ENCODE measurements at places on chromosomes 6 and 20. TPM values are rescaled to one million over a fixed set of nuclear protein-coding genes. Genes with fewer than 3 reads are reported as not detected.

The SIM1 gene
- total RNA-seq, result under 0.01 TPM

The POFUT1 gene
- 31.5 TPM for total RNA-seq

The SLC35B3 gene
- 19.5 TPM for total RNA-seq

DNA sequence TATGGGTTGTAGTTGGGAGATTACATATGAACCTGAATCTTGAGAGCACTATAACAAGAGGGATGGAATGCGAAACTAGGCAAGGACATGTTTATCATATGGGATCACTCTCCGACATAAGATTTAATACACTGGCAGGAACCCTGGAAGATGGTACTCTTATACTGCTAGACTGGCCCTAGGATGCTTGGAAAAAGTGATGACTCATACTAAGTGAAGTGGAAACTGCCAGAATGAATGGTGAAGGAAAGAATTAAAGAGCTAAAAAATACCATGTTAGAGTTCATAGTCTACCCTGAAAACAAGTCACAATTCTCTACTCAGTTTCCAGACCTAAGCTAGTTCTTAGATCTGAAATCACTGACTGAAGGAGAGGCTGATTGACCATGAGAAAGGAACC lies 45.5 kb upstream of the THEMIS start:
- no peaks in the 10 kb centered on the region for H3K36me3 ChIP-seq
- no peaks in the 10 kb centered on the region for H3K27me3 ChIP-seq
- H3K27ac ChIP-seq, result no peak overlapping the region
- H3K4me1 ChIP-seq, result no peaks in the 10 kb centered on the region

The ASIP gene
- not detected for total RNA-seq

The SUMO4 gene
- 5.9 TPM for total RNA-seq

DNA sequence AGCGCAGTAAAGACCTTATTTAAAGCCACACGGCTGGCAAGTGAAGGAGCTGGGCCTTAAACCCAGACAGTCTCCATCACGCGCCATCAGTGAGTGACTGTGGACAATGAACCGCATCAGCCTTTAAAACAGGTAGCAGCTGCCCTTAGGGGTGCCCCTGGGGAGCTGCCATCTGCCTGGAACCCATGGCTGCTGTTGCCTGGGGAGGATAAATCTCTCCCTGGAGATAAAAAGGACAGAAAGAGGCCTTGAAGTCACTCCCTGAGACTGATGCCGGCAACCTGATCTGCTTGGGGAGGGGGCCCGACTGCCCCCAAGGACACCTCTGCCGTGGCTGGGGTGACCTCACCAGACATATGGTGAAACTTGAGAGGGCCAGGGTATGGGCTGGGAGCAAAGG lies 73.5 kb downstream of the PREX1 start:
- H3K27me3 ChIP-seq, result no peaks in the 10 kb centered on the region
- H3K27ac ChIP-seq, result no peak overlapping the region

The PPP2R5D gene
- total RNA-seq, result 43.8 TPM

DNA sequence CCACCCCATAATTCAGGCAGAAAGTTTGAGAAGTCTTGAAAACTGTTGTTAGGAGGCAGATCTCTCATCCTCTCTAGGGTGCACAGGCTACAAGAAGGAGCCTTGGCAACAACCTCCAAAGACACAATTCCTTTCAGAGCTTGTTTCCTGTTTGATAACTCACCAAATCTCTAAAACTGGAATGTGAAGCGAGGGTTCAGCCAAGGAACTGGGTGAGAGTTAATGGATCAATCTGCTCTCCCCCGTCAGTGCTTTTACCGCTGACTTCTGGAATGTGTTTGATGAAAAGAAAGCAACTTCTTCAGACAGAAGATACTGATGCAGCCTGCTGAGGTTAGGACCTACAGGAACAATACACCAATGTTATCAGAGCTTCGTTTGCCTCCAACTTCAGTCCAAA lies 171.8 kb upstream of the BMP2 start:
- no peak overlapping the region for H3K4me3 ChIP-seq
- H3K27me3 ChIP-seq, result no peaks in the 10 kb centered on the region
- H3K4me1 ChIP-seq, result no peaks in the 10 kb centered on the region
- H3K27ac ChIP-seq, result no peak overlapping the region

DNA sequence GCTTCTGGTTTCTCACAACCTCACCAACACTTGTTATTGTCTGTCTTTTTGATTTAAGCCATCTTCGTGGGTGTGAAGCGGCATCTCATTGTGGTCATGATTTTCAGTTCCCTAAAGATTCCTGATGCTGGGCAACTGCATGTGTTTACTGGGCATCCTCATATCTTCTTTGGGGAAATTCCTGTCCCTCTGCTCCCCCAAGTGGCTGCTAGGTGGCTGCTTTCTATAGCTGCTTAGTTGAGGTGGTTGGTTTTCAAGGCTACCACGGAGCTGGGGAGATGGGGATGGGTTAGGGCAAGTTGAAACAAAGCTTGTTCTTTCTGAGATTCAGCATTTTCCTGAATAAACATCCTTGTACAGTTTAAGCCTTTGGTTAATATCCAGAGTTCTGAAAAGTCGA lies 403.9 kb upstream of the SULF2 start:
- no peak overlapping the region for H3K27ac ChIP-seq
- no peak for DNase-seq
- H3K36me3 ChIP-seq, result no peaks in the 10 kb centered on the region

- H3K36me3 ChIP-seq, result no peaks in the 10 kb centered on the region
- H3K4me3 ChIP-seq, result no peak overlapping the region
- H3K27ac ChIP-seq, result no peak overlapping the region
- no peak for DNase-seq
These were observed 132.8 kb downstream of the PFDN4 start for GRCh38 chr20:54340667-54341081.

DNA sequence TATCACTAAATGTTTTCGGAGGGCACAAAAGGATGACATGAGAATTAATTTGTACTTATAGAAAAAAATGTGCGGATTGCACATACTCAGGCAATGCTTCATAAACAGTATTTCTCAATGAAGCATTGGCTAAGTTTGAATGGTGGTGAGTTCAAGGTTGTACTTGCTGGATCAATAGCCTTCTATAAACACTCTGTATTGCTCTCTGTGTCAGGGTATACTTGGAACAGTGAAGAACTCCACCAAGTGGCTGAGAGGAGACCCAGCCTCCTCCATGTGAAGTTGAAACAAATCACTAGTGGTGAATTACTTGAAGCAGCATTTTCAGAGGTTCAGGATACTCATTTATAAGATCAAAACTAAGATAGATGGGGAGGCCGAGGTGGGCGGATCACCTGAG lies 360.6 kb downstream of the RIMS1 start:
- H3K27me3 ChIP-seq, result no peaks in the 10 kb centered on the region
- no peak overlapping the region for H3K27ac ChIP-seq
- no peak overlapping the region for H3K4me3 ChIP-seq
- no peaks in the 10 kb centered on the region for H3K4me1 ChIP-seq
- no peak for DNase-seq

The PRICKLE4 gene
- total RNA-seq, result 17.7 TPM

The CARMIL1 gene
- 11.8 TPM for total RNA-seq

- no peak overlapping the region for H3K4me3 ChIP-seq
- DNase-seq, result no peak
- H3K36me3 ChIP-seq, result no peaks in the 10 kb centered on the region
- H3K27me3 ChIP-seq, result no peaks in the 10 kb centered on the region
- no peak overlapping the region for H3K27ac ChIP-seq
- H3K4me1 ChIP-seq, result no peaks in the 10 kb centered on the region
These were observed 87.5 kb downstream of the MEI4 start for GRCh38 chr6:77740380-77740779.

DNA sequence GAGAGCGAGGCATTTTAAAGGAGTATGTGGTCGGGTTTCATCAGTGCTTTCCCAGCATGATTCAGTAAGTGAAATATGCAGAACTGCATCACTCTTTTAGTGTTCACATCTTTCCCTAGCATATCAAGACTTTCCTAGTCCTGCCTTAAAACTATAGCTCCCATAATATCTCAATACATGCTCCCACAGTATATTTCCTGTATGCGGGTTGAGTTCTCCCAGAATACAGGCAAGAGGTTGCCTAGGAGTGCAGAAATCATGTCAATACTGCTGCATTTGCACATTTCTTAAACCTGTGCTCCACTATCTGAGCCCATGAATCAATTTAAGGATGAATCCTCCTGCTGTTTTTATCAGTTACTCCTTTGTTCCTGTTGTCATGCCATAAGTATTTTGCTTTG lies 386.6 kb upstream of the SLC35B3 start:
- no peak overlapping the region for H3K4me3 ChIP-seq
- no peaks in the 10 kb centered on the region for H3K27me3 ChIP-seq
- no peak overlapping the region for H3K27ac ChIP-seq
- no peak for DNase-seq
- no peaks in the 10 kb centered on the region for H3K36me3 ChIP-seq

DNA sequence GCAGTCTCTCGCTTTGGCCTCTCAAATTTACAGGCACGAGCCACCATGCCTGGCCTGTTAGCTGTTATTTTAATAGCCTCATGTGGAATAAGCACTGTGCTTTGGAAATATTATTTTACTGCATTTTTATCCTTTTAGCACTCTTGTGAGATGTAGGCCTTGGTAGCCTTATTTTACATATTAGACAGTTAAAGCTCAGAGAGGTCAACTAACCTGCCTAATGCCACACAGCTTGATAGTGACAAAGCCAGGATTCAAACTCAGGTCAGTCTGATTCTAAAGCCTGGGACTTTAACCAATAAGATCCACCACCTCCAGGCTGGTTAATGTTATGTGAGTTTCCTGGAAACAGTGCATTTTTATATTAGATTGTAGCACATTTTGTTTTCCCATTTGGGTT lies 9.5 kb downstream of the TNFAIP3 start:
- no peaks in the 10 kb centered on the region for H3K27me3 ChIP-seq
- H3K27ac ChIP-seq, result no peak overlapping the region
- no peaks in the 10 kb centered on the region for H3K36me3 ChIP-seq
- no peak for DNase-seq
- no peak overlapping the region for H3K4me3 ChIP-seq
- H3K4me1 ChIP-seq, result peaks cover 8% of the 10 kb centered on the region

The TMEM239 gene
- total RNA-seq, result not detected

The SIRPB2 gene
- total RNA-seq, result 2.9 TPM

DNA sequence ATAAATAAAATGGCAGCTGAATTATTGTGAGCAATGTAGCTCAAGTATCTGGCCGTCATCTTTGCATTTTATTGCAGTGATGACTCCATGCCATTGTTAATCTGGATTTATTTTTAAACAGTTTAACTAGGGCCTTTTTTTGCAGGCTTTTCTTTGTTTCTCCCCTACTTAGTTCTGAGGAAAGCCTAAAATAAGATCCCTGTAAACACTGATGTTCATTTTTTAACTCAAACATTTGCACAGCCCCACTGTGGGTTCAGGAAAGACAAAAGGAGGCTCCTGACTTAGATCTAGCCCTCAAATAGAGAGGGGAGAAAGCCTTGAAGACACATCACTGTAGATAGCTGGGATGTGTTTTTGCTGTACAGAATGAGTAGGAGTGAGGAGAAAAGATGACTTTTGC lies 69.2 kb downstream of the PLEKHG1 start:
- H3K27ac ChIP-seq, result peak overlapping the region; percentile 64
- H3K4me1 ChIP-seq, result peaks cover 7% of the 10 kb centered on the region
- no peak overlapping the region for H3K4me3 ChIP-seq
- no peak for DNase-seq
- no peaks in the 10 kb centered on the region for H3K36me3 ChIP-seq

- H3K36me3 ChIP-seq, result no peaks in the 10 kb centered on the region
- H3K27ac ChIP-seq, result no peak overlapping the region
- no peak overlapping the region for H3K4me3 ChIP-seq
- DNase-seq, result no peak
- no peaks in the 10 kb centered on the region for H3K4me1 ChIP-seq
- H3K27me3 ChIP-seq, result no peaks in the 10 kb centered on the region
These were observed 50.0 kb upstream of the SCGN start for GRCh38 chr6:25601800-25602673.

- H3K27me3 ChIP-seq, result no peaks in the 10 kb centered on the region
- no peak overlapping the region for H3K4me3 ChIP-seq
- no peaks in the 10 kb centered on the region for H3K4me1 ChIP-seq
- no peak overlapping the region for H3K27ac ChIP-seq
- DNase-seq, result no peak
These were observed 8.2 kb downstream of the IRAK1BP1 start for GRCh38 chr6:78875505-78875904.

The NKAPL gene
- total RNA-seq, result not detected

The AGER gene
- total RNA-seq, result 0.59 TPM

GRCh38 chr20:21388566-21388965 lies 8.8 kb downstream of the NKX2-4 start:
- peaks cover 15% of the 10 kb centered on the region for H3K27me3 ChIP-seq
- no peak for DNase-seq
- no peaks in the 10 kb centered on the region for H3K36me3 ChIP-seq
- no peak overlapping the region for H3K4me3 ChIP-seq
- no peak overlapping the region for H3K27ac ChIP-seq

- no peaks in the 10 kb centered on the region for H3K27me3 ChIP-seq
- no peak for DNase-seq
- no peaks in the 10 kb centered on the region for H3K36me3 ChIP-seq
- H3K27ac ChIP-seq, result no peak overlapping the region
These were observed 34.3 kb downstream of the ADGRF1 start for GRCh38 chr6:47007657-47008396.

DNA sequence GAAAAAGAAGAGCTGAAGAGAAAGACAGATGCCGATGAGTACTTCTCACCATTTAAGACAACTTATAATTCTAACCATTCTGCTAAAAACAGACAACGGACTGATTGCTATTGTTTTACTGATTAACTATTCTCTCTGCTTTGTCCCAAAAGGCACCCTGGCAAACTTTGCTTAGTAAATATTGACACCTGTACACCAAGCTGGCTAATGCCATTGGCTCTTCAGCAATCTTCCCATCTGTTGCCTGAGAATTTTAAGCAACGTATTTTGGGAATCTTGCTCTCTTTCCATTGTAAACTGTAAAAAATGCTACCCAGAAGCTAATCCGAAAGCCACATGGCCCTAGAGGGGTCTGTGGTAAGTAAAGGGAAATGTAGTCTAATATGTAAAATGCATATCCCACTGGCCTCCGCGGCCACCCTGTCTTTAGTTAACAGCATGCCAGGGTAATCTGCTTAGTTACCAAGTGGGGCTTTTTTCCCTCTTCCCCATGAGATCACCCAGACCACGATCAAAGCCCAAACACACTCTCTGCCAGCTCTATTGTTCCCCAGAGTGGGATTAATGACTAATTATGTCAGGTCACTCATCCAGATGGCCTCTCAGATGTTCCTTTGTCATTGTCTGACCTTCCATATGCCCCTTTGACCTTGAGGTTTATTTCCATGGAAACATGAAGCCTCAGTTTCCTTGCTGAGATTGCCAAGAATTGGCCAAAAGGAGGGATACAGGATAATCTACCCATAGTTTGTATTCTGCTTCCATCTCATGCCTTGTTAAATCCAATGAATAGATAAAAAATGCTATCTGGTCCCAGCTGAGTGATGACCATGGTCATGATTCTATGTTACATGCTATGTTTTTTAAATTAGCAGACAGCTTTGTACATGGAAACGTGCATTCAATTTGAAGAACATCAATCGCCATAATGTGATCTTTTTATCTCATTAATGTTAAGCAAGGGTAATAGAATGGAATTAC lies 216.4 kb upstream of the MCHR2 start:
- no peaks in the 10 kb centered on the region for H3K36me3 ChIP-seq
- no peaks in the 10 kb centered on the region for H3K27me3 ChIP-seq
- no peaks in the 10 kb centered on the region for H3K4me1 ChIP-seq
- no peak overlapping the region for H3K27ac ChIP-seq
- no peak for DNase-seq

The SLC12A5 gene
- total RNA-seq, result not detected

The PCSK2 gene
- total RNA-seq, result not detected

GRCh38 chr6:4636191-4636880 lies 139.9 kb upstream of the CDYL start:
- DNase-seq, result no peak
- no peaks in the 10 kb centered on the region for H3K27me3 ChIP-seq
- no peak overlapping the region for H3K27ac ChIP-seq
- H3K36me3 ChIP-seq, result no peaks in the 10 kb centered on the region

GRCh38 chr20:4805663-4806449 lies 84.1 kb downstream of the PRND start:
- DNase-seq, result no peak
- no peaks in the 10 kb centered on the region for H3K27me3 ChIP-seq
- H3K4me3 ChIP-seq, result no peak overlapping the region
- peak overlapping the region; percentile 1 for H3K27ac ChIP-seq
- no peaks in the 10 kb centered on the region for H3K36me3 ChIP-seq
